Kidney capillary endothelial cell (primary cell): ENCODE measurements at places on chromosomes 2 and 18.

- DNase-seq, result no peak
These were observed 120.0 kb downstream of the GALR1 start for GRCh38 chr18:77369644-77370043.

DNA sequence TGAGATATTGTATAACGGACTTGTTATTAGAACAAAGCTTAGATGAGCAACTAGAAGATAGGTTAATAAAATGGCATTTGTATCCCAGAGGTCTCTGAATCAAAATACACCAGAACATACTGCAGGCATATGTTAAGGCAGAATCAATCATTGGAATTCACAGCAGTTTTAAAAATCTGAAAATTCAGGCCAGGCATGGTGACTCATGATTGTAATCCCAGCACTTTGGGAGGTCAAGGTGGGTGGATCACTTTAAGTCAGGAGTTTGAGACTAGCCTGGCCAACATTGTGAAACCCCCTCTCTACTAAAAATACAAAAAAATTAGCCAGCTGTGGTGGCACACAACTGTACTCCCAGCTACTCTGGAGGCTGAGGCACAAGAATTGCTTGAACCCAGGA is 405.2 kb downstream of the ZEB2 start:
- DNase-seq, result no peak

DNA sequence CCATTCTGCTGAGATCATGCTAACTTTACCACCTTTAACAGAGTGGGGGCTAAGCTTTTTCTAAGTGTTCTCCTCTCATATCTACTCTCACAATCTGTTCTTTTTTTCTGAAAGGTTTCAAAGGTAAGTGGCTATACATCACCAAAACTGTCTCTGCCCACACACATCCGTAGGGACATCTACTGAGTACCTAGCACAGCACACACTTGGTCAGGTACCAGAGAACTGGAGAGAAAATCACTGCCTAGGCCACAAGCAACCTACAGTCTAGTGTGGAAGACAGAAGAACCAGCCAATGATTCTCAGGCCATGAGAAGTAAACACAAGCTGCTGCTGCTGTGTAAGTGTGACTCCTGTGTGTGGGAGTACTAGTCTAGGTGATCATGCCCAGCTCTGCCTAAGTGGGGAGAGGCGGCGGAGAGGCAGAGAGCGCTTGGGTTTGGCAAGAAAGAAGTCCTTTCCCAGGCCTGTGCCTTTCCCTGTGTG is 176.1 kb upstream of the ZFP36L2 start:
- DNase-seq, result no peak

DNA sequence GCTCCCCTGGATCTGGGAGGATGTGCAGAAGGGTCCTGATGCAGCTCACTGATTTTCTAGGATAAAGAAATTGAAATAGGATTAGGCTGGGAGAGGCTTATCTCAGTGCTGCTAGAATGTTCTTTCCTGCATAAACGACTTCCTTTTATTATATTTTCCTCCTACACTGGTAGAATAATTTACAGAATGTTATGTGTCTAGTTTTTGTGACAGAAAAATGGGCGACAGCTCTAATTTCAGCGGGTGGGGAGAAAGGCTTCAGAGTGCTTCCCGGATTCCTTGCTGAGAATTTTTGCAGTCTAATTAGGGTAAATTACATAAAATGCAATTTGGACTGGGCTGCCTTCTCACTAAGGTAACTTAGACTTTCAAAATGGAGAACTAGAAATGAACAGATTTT is 66.2 kb downstream of the SKA1 start:
- no peak for DNase-seq

DNA sequence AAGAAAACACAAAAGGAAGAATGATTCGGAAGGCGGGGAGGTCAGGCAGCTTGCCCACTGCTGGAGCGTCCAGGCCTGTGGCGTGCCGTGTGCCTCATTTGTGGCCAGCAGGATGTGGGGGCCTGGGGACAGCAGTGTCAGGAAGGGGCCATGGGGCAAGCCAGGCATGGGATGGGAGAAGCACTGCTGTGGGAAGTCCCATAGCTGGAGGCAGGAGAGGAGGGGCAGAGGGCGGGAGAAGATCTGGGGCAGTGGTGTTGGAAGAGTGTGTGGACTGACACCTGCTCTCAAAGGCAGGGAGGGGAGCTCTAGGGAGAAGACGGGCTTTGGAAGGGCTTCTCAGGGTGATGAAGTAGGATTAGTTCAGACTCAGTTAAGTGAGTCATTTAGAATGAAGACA is 133.7 kb downstream of the ACOXL start:
- DNase-seq, result no peak
